ENCODE measurements at places on chromosomes 11 and 22.

DNA sequence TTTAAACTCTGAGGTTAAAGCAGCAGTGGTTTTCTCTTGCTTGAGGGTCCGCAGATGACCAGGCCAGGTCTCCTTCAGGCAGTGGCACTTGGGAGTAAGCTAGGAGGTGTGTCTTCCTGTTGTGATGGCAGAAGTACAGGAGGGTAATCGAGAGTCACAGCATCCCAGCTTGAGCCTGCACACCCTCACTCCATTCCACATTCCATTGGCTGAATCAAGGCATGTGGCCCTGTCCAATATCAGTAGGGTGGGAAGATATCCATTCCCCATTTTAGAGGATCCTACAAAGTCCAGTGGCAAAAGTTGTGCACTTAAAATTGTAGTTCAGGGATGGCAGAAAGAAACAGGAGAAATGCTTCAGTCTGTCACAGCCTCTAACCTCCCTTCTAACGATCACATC lies 23.3 kb downstream of the OSBP2 start:
- DNase-seq, result no peak

DNA sequence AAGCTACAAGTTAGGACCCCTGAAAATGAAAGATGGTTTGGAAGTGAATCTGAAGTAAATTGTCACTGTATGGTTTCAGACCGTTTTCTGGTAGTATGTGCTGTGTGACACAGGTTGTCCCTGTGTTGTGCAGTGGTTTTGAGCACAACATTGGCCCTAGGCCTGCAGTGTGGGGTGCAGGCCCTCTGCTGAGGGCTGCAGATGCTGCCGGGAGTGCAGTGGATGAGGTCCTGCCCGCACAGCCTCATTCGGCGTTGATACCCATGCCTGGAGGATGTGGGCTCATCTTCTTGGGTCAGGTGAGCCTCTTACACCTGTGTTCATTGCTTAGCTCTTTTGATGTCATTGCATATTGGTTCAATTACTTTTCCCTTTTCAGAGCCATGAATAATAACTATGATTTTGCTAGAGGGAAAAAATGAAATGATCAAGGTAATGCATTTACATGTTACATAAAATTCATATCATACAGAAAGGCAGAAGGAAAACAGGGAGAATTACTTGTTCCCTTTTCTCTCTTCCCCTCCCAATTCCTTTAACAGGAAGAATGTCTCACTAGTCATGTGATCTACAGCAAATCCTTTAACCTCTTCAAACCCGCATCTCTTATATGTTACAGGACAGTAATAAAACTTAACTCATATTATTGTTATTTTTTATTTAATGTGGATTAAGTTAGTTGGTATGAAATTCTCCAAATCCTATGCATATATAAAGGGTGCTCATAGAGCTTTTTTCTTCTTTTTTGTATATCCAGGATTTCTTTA lies 48.7 kb downstream of the PTPRJ start:
- no peak for DNase-seq

DNA sequence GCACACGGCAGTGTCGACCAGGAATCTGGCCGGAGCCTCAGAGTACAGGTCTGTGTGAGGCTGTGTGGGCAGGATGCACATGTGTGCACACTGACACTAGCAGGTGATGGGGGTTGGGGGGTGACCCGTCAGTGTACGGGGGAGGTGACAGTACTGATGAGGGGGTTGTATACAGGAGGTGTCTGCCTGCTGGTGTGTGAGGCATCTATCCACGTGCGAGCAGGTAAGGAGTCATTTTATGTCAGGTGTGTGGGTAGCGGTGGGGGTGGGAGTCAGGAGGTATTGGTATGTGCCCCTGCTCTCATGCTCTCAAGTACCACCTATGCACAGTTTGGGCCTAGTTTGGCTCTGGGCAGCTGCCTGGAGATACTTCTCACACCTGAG lies 4.5 kb upstream of the PHRF1 start:
- DNase-seq, result no peak

- no peak for DNase-seq
Measured at GRCh38 chr11:34028425-34028824, 23.1 kb upstream of the CAPRIN1 start.

GRCh38 chr11:95242091-95242844 lies 11.3 kb upstream of the SESN3 start:
- DNase-seq, result no peak

GRCh38 chr11:120599816-120600420 lies 88.4 kb downstream of the GRIK4 start:
- DNase-seq, result no peak

DNA sequence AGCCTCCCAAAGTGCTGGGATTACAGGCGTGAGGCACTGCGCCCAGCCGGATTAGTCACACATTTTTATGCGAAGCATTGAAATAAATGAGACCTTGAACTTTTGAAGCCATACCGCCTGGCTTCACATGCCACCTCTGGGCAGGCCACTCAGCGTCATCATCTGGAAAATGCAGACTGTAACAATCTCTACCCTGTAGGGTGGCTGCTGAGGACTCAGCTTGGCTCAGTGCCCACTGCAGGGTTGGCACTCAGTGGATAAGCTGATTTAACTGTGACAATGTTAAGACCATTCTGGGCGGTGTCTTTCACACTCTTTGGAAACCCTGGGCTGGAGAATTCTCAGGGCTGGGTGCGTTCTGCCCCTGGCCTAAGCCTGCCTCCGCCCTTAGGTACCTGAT lies 8.5 kb downstream of the SH3BP1 start:
- DNase-seq, result peak; percentile 81

DNA sequence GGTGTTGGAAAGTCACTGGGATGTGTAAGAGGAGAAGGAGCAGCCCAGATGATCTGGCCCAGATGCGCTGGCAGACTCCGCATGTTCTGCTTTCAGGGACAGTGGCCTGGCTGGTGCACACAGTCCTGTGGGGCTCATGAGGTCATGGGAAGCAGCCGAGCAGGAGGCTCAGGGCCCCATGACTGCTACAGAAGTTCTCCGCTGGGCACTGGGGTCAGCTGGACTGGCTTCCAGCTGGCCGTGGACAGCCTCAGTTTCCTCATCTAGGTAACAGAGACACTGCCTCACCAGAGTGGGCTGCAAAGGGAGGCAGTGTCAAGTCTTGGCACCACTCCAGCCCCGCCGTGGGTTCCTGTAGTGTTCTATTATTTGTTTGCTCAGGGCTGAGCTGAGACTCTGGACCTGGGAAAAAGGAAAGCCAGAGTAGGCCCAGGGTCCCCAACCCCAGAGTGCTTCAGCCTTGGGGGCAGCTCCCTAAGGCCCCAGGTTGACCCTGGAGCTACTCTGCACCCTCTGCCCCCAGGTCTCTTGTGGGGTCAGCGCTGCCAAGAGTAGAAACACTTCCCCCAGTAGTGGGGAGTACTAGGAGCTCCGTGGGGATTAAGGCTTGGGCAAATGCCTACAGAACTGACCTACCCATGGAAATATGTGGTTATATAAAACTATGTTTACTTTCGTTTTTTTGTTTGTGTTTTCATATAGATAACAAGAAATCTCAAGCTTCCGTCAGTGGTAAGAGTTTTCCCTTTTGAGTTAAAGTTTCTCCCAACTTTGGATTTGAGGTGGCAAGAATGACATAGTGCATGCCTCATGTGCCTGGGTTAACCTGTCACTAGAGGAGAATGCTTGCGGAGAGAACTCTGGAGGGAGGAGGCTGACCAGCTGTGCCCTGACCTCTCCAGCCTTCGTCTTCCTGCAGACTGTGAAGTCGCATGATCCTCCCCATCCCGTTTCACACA lies 45.3 kb downstream of the MED15 start:
- DNase-seq, result no peak

DNA sequence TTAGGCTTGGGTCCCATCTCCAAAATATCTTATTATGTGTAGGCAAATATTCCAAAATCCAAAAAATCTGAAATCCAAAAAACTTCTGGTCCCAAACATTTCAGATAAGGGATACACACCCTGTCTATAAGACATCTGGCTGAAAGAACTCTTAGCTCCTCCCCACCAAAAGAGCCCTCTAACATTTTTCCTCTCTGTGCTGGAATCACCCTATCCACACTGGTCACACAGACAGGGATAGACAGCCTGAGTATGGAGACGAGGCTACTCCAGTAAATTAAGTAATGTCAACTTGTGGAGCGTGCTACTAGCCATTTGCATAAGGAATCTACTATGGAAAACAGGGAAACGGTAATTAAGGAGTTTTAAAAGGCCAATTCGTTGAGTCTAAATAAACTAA lies 24.9 kb downstream of the ATP6V1E1 start:
- DNase-seq, result no peak

GRCh38 chr22:28829358-28830181 lies 29.2 kb upstream of the XBP1 start:
- DNase-seq, result peak; percentile 36

- DNase-seq, result no peak
Measured at GRCh38 chr11:117548876-117549275, 221.2 kb downstream of the CEP164 start.

DNA sequence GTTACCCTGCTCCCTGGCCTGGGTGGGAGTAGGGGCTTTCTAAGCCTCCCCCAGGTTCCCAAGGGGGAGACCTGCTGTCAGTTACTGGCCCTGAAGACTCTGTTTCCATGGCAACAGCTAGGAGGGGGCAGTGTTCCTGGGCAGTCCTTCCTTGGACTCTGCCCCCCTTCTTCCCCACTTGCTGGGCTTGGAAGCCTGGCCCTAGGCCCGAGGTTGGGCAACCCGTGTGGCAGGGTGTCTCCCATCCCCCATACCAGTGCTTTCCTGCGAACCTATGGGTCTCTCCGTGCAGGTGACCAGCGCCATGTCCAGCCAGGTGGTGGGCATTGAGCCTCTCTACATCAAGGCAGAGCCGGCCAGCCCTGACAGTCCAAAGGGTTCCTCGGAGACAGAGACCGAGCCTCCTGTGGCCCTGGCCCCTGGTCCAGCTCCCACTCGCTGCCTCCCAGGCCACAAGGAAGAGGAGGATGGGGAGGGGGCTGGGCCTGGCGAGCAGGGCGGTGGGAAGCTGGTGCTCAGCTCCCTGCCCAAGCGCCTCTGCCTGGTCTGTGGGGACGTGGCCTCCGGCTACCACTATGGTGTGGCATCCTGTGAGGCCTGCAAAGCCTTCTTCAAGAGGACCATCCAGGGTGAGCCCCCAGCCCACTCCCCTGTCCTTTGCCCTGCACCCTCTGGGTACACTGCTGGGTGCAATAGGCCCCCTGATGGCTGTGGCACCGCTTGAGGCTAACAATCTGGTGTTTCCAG lies 1.7 kb downstream of the ESRRA start:
- DNase-seq, result no peak

GRCh38 chr11:112292188-112292587 lies 31.5 kb upstream of the PLET1 start:
- no peak for DNase-seq

- DNase-seq, result no peak
Measured at GRCh38 chr11:6362185-6362872, 27.9 kb upstream of the SMPD1 start.

DNA sequence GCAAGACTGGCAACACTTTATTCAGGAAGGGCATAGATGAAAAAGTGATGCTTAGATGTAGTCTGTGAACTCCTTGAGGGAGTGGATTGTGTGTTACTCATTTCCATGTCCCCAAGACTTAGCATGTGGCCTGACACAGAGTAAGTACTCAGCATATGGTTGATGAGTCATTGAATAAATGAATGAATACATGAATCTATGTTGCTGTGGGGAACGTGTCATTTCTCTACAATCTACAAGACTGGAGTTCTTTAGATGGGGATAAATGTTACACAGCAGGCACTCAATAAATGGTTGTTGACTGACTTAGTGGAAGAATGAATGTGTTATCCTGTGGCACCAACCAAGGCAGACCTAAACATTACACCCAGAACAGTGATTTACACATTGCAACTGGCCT lies 17.9 kb downstream of the BPIFC start:
- no peak for DNase-seq

DNA sequence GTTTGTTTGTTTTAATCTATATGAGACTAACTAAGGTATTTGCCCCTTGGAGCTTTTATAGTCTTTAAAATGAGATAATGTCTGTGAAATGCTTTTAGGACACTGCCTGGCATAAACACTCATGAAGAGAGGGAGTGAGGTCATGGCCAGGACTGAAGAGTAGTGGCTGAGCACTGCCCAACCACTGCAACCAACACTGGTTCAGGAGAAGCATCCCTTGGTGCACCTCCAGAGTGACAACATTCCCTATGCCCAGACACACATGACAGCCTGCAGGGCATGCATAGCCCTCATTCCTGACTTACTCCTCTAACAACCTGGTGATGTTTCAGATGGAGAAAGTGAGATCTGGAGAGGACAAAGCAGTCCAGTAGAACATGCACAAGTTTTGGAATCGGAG lies 36.1 kb downstream of the ME3 start:
- DNase-seq, result no peak

DNA sequence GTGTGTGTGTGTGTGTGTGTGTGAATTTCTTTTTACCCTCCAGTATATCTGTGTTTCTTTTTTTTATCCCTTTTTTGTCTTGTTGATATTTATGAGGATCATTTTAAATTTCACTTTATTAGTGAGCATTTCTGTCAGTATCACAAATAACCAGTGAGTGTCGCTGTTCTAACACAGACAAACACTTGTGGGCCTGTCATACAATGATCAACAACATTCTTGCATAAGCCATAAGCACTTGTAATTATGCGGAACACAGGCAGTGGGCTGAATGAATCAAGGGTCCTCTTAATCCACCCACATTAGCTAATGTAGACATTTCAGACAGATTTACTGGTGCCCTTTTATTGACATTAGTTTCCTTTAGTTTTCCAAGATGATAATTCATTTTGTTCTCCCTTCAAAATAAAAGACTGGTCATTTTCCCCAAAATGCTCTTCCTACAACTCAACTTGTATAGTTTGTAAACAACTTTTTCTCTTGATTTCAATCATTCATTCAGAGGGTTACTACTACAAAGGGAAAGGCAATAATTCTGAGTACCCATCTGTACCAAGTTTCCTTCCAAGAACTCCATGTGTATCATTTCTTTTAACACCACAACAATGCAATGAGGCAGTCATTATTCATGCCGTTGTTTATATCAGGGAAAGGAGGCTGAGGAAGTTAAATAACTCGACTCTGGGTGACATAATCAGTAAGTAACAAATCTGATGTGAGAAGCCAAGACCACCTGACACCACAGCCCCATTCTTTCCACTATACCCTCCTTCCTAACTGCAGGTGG lies 34.5 kb upstream of the ANO3 start:
- DNase-seq, result peak; percentile 2

DNA sequence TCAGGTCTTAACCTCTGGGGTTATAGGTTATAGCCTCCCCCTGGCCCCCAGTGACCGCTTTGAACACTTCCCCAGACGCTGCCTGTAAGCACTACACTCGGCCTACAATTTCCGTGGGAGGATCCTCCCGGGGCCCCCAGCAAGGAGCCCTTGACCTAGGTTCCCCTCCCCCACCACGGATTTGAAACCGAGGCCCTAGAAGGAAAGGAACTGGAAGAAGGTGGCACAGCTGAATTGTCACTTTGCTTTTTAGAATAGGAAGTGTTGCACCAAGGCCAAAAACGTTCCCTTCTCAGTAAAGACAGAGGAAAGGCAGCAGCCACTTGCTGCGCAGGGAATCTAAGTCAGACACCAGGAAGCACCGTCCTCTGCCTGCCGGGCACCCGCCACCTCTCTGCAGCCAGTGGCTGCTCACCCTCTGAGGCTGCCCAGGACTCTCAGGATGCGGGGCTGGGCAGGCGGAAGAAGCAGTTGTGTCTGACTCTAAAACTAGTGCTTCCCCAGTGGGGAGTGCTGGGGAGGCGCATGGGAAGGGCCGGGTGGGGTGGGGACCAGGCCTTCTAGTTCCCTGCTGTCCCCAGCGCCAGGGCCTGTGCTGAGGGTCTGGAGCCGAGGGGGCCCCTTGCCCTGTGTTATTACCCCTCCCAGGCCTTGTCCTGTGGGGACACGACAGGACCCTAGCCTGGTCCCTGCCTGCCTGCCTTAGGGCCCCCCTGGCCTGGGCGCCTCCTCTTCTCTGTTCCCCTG lies 7.9 kb upstream of the FLRT1 start:
- no peak for DNase-seq
